ENCODE measurements at places on chromosomes 3 and 15.
A peak's percentile ranks its signal among the peaks of the same experiment; 100 is the strongest.

DNA sequence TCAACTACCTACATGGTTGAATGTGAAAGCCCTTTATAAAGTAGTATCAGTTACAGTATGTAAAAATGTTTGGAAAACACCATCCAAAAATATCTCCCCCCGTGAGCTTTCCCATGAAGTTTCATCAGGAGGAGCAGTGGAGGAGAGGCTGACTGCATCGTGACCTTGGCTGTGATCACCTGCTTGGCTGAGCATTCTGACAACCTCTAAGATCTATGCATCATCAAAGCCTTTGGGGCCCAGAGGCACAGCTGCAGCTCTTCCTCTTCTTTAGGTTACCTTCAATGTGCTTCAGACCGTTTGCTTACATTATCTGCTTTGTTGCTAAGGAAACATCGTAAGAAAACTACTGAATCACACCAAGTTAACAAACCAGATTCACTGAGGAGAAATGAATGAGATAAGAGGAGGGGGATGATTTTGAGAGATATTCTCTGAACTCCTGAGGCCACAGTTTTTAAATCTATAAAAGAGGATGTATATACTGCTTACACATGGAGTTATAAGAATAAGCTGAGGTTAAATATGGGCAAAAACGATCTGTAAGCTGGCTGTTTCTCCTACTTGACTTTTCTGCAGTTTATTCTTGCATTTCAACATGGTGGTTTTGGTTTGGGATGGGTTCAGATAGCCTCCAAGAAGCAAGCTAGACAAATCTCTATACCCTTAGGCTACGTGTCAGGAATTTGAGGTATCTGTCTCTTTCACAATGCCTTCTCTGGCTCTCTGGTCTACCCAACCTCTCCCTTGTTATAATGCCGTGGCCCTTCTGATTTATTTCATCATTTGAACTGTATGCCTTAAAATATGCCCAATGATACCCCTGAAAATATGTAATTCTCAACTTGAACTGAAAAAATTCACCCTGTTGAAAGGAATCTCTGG, 4.0 kb downstream of the GCSAM start:
- peak; percentile 13 for DNase-seq

- DNase-seq: no peak
Observed at GRCh38 chr3:112412494-112412893, 79.5 kb downstream of the CD200 start.

GRCh38 chr3:23663246-23663645, 142.5 kb upstream of the UBE2E1 start:
- DNase-seq: no peak

- DNase-seq: no peak
Observed at GRCh38 chr3:172711454-172711795, 558 bp upstream of the NCEH1 start.

GRCh38 chr3:125032683-125033082, 23.1 kb downstream of the HEG1 start:
- DNase-seq: no peak

- no peak for DNase-seq
Observed at GRCh38 chr3:56064684-56065083, 403.6 kb downstream of the ERC2 start.

DNA sequence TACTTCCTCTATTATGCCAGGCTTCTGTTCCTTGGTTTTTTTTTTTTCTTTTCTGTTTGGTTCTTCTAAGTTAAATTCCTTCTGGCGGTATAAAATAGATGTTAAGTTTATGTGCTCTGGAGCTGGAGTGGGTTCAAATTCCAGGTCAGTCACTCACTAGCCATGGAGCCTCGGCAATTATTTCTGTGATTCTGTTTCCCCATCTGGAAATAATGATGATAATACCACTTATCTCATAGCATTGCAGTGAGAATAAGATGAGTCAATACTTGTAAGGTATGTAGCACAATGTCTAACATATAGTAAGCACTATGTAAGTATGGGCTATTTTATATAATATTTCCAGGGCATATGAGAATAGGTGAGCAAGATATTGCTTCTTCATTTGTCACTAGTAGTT, 33.2 kb upstream of the ZDHHC23 start:
- DNase-seq: no peak

DNA sequence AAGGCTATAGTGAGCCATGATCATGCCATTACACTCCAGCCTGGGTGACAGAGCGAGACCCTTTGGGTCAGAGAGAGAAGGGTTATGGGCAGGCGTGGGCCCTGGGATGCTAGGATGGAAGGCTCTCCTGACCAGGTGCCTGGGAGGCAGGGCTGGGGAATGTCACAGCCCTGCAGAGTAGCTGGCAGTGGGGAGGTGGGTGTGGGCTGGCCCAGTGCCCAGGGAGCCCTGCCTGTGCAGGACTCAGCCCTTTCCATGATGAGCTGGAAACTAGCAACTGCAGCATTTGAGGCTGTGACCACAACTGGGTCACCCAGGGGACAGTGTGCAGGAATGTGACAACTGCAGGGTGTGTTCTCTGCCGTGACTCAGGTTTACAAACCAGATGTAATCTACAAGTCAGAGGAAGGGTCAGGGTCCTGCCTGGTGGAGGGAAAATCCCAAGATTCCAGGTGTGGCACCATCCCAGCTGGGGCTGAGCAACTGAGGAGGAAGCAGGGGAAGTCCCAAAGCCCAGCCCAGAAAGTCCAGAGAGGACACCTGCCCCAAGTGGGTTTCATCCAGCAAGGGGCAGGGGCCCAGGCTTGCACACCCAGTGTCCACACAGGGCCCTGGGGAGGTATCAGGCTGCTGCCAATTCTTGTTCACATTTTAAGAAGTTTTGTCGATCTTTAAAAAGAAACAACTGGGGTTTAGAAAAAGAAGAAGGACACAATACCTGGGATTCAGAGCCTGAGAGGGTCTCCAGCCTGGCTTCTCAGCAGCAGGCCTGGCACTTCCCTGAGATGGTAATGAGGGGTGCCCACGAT, 45.5 kb downstream of the SLC28A1 start:
- DNase-seq: no peak

DNA sequence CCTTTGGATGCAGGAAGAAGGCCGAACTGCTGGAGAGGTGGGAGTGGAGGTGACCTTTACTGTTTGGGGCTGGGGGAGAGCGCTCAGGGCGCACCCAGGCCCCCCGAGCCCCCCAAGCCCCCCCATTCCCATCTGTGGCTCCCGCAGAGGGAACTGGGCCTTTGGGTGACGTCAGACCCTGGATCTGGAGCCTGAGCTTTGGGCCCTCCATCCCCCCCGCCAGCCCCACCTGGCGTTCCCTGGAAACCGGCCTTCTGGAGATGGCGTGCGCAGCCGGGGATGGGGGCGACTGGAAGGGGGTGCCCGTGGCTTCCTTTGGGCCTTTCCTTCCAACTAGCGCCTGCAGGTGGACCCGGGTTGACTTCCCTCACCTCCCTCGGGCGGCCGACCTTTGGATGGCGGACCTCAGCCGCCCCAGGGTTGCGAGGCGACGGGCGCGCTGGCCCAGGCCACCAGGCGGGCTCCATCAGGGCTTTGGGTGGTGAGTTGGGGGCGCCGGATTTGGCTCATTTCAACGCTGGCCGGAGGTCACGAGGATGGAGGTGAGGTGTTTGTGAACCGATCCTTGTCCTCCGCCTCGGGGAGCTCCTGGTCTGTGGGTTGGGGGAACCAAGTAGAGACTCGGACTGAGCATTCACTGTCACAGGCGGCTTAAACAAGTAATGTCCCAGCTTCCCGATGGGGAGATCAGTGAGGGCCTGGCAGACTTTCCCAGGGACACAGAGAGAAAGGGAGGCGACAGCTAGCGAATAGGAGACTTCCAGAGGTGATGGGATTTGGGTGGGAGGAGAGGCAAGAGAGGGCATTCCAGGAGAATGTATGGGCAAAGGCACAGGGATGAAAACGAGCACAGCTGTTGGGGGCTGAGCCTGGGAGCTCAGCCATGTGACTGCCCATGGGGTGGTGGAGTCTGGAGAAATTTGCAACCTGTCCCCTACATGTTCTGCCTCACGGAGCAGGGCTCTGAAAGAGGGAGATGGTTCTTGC, 709 bp downstream of the SCAMP5 start:
- no peak for DNase-seq

- DNase-seq: no peak
Observed at GRCh38 chr3:71511446-71511845, 72.1 kb downstream of the FOXP1 start.

- no peak for DNase-seq
Observed at GRCh38 chr3:190360228-190360627, 27.7 kb upstream of the CLDN16 start.

- DNase-seq: no peak
Observed at GRCh38 chr3:108086653-108087052, 4.2 kb downstream of the CD47 start.

DNA sequence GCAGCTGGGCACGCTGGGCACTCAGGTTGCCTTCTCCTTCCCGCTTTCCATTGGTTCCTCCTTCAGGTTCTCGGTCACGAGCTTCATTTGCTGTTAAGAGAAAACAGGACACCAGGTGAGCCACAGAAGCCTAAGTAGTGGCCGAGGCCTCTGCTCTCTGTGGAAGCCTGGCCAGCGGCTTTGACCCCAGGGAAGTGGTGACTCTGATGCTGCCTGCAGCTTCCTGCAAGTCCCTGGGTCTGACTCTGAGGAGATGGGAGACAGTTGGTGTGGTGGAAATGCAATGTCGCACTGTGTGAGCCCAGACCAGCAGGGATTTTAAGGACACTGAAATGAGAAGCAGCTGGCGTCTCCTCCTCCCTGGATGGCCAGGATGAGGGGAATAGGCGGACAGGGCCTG, 80.5 kb downstream of the SNRK start:
- DNase-seq: no peak

DNA sequence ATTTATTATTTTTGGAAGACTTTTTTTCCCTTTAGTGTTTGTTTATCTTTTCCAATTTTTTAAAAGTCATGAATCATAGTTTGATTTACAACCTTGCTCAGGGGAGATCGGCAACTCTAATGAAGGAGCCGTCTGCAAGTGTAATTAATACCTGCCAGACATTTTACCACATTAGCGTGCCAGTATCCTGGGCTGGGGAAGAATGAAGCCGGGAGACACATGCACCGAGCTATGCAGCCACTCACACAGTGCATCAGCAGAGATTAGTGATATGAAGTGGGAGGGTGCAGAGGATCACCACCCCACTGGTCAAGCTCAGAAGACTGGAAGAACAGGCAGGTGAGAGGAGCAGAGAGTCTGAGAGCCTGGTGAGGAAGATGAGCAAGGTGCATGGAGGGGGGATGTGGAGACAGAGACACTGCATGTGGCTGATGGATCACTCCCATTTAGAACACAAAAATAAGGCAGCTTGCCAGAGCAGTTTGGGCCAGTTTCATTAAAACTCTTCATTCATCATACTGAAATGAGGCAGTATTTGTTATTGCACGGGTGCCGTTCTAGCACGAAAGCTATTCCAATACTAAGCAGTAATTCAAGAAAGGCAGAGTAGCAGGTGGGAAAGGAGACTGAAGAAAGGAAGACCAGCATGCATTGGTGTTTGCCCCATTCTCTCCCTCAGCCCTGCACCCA, 821.6 kb downstream of the TUSC7 start:
- no peak for DNase-seq

GRCh38 chr3:31027914-31028313, 133.5 kb upstream of the GADL1 start:
- DNase-seq: no peak

DNA sequence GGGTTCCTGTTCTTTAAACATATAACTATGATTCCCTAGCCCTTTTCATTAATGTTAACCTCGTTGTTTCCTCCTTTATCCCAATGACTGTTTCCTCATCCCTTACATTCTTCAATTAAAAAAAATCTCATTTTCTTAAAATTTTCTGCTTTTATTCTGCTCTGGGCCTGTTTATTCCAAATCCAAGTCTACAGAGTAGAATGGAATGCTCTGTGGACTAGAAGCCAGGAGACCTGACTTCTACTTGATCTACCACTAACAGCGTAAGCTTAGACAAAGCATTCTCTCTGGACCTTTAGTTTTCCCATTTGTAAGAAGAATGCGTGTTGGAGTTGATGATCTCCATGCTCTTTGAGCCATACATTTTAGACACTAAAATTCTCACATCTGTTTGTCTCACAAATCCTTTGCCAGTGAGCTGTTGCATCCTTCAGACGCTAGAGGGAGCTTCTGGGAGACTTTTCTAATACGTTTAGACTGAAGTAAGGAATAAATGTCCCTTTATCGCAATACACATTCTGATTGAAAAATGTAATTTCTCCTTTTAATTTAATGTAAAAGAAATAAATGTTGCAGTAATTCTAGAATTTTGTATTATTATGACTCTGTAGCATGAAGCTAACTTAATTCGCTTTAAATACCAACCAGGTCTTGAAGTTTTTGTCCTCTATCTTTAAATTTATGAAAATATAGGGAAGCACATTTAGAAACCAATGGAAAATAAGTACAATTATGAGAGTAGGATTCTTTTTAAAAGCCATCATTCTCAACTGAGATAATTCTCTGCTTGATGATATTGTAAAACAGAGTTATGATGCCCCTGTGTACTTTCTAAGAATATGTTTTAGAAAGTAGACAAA, 21.7 kb upstream of the GMNC start:
- no peak for DNase-seq

GRCh38 chr15:69573815-69574475, 121.3 kb downstream of the RPLP1 start:
- no peak for DNase-seq

- no peak for DNase-seq
Observed at GRCh38 chr15:53872410-53872809, 105.8 kb upstream of the UNC13C start.

DNA sequence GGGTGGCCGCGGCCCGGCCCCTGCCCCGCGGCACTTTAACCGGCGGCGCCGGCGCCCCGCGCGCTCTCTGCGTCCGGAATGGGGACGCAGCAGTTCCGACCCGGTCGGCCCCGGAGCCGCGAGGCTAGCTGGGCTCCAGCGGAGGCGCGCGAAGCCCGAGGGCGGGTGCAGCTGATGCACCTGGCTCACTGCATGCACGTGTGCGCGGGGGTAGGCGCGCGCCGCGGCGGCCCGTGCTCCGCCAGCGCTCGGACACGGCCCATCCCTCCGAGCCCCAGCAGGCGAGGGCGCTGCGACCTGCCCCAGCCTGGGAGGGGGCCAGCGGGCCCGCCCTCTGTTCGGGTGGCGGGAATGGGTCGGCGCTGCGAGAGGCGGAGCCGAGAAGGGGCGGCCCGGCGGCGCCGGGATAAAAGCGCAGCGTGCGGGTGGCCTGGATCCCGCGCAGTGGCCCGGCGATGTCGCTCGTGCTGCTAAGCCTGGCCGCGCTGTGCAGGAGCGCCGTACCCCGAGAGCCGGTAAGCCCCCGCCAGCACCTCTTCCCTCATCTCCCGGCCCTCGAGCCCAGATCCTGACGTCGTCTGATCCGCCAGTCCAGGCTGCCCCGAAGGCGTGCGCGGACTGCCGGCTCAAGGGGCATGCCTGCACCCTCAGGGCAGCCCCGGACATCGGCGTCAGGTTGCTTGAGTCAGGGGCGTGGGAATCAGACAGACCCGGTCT, at the start of the genes CHDH and IL17RB:
Gene CHDH, minus strand, starts transcription at position 286 of the 717 bp plus-strand sequence. CDS start 22,411 bp downstream, outside the sequence.
Gene IL17RB, plus strand, starts transcription at position 435 of the 717 bp plus-strand sequence. Its CDS starts 21 bp downstream, at position 456.
- DNase-seq: no peak
